ENCODE measurements at places on chromosomes 5 and 9.

GRCh38 chr5:137582218-137582617 lies 83.1 kb upstream of the SPOCK1 start:
- no peak for DNase-seq

- no peak for DNase-seq
These were observed 4.0 kb downstream of the PHF19 start for GRCh38 chr9:120872791-120873502.

- no peak for DNase-seq
These were observed 139.9 kb downstream of the RFX3 start for GRCh38 chr9:3385871-3386270.

- no peak for DNase-seq
These were observed 6.1 kb upstream of the FSD1L start for GRCh38 chr9:105441616-105442160.

- no peak for DNase-seq
These were observed 226.5 kb downstream of the TLE1 start for GRCh38 chr9:81462801-81463200.

GRCh38 chr5:172901788-172902496 lies 57.3 kb upstream of the RPL26L1 start:
- peak; percentile 63 for DNase-seq

- DNase-seq = peak; percentile 7
These were observed 134.6 kb downstream of the EDIL3 start for GRCh38 chr5:84249918-84250630.

DNA sequence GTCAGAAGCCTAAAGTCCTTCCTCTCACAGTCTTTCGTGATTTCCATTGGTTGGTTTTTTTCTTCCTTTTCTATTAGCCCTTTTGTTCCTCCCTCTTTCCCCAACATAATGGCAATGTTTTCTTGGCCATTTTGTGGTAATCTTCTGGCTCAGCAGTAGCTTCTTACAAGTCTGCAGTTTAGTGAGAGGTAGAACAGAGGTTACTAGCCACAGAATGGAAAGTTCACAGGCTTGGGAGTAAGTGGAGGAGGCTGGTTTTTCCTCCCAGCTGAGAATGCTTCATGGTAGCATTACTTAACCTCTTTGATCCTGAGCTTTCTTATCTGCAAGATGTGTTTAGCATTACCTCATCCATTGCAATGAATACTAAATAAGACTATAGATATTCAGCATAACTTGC lies 346.9 kb downstream of the NFIB start:
- DNase-seq = no peak

GRCh38 chr9:71740199-71740598 lies 28.1 kb downstream of the CEMIP2 start:
- no peak for DNase-seq

DNA sequence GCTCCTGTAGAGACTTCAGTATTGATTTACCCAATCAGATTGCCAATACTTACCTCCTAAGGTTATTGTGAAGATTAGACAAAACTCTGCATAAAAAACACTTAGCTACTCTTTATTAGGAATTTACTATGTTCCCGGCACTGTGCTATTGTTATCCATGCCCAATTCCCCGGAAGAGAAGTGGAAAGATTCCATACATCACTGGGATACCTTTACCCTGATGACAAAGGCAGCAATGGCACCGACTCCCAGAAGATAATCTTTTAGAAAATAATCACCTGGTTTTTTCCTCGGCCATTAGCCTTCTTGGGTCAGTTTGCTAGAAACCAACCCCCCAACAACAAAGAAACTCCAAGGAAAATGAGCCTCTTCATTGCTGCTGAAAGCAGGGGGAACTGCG lies 226.0 kb downstream of the SNX18 start:
- DNase-seq = no peak

GRCh38 chr5:68287976-68288706 lies 72.6 kb downstream of the PIK3R1 start:
- peak; percentile 88 for DNase-seq

GRCh38 chr5:126189862-126190261 lies 233.3 kb upstream of the GRAMD2B start:
- no peak for DNase-seq

DNA sequence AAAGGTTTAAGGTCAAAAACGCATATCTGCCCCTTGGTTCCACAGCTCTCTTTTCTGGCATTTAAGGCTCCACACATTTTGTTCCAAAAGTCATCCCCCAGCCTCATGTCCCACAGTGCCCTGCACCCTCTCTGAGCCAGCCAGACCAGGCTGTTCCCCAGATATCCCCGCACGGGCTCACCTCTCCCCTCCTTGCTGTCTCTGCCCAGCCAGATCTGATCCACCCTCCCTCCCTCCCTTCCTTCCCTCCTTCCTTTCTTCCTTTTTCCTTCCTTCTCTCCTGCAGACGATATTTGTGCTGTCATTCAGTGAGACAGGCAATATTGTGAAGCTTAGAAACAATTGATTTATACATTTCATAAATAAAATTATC lies 37.0 kb downstream of the DUSP1 start:
- DNase-seq = no peak

DNA sequence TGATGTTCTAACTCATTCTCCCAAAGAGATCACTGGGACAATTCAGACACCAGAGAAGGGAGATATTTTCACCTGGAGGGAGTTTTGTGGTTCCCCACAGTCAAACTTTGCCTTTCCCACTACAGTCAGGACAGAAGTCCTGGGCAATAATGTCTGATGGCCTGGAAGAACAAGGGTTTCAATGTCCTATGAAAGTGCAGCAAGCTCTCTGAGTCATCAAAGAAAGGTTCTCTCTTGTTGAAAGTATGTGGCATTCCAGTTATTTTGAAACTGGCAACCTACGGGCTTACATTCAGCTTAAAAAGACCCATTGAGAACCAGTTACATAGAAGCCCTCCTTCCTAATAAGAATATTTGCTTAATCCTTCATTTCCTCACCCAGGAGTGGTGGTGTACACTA lies 103.9 kb downstream of the INSYN2B start:
- no peak for DNase-seq

All from hepatocyte (in vitro differentiated cells).